ENCODE measurements at places on chromosomes 2 and 18.

DNA sequence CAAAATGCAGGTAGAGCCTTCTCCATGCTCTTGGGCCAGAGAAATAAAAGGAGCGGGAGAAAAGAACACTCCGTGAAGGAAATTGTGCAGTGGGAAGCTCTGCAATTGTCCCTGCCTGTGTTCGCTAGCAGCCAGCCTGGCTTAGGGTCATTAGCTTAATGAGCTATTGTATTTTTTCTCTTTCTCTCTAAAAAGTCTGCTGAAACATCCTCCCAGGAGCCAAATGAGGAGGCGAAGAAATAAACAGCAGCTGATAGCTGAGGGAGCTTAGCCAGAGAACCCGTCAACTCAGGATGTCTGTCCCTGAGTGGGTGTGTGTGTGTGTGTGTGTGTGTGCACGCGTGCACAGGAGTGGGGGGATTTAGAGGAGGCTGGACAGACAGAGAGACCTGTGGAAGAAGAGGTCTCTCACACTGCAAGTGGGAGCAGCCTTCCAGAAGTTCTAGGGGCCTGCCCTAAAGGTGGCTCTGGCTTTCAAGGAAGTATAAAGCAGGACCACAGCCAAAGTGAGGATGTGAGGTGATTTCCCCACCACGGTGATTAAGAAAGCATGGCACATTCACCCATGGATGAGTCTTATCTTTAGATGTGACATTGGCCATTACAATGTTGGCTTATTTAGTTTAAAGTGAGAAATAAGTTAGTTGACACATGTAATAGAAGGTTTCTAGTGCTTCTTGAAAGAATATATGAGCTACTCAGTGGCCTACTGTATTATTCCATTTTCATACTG is 690.4 kb downstream of the RNF144A start:
- no peak for DNase-seq

DNA sequence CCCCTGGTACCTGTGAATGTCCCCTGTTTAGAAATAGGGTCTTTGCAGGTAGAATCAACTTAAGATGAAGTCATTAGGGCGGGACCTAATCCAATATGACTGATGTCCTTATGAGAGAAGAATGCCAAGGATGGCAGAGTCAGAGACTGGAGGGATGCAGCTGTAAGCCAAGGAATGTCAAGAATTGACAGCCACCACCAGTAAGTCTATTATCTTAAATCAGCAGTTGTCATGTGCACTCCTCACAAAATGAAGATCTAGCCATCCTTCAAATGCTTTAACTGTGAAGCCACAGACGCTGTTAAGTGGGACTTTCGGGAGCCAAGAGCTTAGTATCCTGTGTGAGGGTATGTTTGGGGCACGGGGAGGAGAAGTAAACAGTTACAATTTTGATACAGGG is 83.2 kb downstream of the ITGA4 start:
- DNase-seq, result no peak

GRCh38 chr2:69168144-69168813 is 155.3 kb downstream of the ANTXR1 start:
- DNase-seq, result no peak

DNA sequence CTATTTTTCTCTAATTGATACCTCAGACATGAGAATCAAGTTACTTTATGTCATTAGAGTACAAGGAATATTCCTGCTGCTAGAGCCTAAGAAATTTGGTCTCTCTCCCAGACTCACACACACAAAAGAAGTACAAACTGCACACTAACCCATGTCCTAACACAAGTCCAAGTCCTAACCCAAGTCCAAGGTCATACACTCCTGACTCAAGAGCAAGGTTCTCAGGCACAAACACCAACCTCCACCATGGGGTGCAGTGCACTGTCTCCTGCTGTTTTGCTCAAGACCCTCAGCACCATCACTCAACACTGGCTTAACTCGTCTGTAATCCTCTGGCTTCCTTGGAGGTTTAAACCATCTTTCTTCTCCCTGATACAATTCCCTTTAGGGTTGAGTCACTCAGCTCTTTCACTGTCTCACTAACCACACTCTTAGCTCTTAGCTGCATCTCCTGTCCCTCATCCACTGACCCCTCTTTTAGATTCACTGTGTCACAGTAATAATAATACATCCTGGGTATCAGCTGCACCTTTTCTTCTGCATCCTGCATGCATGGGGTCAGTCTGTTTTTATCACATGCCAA is 129.8 kb downstream of the BCL2L11 start:
- DNase-seq, result no peak

DNA sequence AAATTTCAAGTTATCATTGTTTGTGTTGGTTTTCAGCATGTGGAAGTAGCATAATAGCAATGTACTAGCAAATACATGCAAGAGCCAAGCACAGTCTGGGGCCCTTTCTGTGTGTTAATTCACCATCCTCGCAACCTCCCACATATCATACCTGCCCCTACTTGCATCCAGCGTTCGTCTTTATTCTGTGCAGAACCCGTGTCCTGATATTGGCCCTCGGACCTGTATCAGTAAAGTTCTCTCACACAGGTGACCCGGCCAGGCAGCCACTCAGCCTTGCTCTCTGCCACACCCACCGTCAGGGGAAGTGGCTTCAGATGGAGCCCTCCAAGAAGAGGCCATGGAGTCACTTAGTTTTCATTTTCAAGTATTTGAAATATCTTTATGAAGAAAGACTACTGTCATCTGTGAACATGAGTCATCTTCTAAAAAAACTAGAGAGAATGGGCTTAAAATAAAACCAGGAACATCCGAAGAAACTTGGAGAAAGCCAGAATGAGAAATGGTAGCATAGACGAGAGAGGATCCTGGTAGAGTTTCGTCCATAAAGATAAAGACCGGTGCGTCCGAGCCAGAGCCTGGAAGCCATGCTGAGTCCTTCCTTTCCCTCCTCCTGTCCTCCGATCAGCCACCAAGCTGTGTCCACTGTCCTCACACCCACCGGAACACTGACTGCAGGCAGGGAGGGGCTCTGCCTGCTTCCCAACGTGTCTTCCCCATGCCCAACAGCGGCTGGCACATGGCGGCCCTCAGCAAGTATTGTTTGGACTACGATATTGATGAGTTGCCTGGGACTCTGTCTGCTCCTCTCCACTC is 57.3 kb upstream of the RPL31 start:
- no peak for DNase-seq

- DNase-seq, result no peak
Measured at GRCh38 chr2:79009388-79009787, 16.1 kb upstream of the REG3G start.

DNA sequence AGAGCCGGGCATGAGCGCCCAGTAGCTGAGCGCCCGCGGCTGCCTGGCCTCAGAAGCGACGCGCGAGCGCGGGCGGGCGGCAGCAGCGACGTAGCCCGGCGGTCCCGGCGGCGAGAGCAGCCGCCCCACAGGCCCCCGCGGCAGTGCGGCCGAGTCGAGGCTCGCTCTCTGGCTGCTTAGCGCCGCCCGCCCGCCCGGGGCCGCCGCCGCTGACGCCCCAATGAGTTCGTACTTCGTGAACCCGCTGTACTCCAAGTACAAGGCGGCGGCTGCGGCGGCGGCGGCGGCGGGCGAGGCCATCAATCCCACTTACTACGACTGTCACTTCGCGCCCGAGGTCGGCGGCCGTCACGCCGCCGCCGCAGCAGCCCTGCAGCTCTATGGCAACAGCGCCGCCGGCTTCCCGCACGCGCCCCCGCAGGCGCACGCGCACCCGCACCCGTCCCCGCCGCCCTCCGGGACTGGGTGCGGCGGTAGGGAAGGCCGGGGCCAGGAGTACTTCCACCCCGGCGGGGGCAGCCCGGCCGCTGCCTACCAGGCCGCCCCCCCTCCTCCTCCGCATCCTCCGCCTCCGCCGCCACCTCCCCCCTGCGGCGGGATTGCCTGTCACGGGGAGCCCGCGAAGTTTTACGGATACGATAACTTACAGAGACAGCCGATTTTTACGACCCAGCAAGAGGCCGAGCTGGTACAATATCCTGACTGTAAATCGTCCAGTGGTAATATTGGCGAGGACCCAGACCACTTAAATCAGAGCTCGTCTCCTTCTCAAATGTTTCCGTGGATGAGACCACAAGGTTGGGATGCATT is 847 bp downstream of the HOXD8 start:
- DNase-seq, result no peak

- DNase-seq, result no peak
Measured at GRCh38 chr2:200353120-200353519, 46.6 kb downstream of the SPATS2L start.

DNA sequence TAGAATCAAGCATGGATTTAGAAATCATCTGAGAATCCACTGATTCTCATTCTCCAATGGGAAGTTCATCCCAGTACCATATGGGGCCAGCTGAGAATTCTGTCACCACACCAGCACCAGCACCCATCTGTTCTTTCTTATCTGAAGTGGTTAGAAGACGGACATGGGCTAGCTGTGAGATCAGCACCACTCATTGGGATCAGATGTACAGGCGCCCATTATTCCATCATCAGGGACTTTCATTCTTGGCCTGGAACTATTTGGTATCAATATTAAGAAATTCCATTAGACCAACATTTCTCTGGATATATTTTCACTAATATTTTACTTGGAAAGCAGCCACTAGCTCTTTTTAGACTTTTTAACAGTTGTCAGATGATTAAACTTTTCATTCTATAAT is 185.9 kb upstream of the LINC00305 start:
- DNase-seq, result no peak

- no peak for DNase-seq
Measured at GRCh38 chr2:38835015-38835601, 40.6 kb downstream of the DHX57 start.

GRCh38 chr2:80128080-80128479 is 176.5 kb downstream of the LRRTM1 start:
- DNase-seq, result no peak

DNA sequence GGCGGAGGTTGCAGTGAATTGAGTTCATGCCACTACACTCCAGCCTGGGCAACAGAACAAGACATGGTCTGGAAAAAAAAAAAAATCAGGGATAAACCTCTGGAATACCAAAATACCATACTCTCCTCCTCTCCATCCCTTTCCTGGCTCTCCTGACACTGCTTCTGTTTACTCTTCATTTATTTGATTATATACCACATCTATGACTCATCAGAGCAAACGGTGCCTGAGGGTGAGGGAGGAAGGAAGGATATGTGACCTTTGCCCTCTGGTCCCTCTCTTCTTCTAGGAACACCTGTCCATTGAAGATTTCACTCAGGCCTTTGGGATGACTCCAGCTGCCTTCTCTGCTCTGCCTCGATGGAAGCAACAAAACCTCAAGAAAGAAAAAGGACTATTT is 30.0 kb downstream of the VIL1 start:
- DNase-seq, result no peak
